ENCODE measurements at places on chromosomes 6 and 20. TPM values are rescaled to one million over a fixed set of nuclear protein-coding genes. Genes with fewer than 3 reads are reported as not detected.

- no peak overlapping the region for H3K4me3 ChIP-seq
- no peak for DNase-seq
- H3K27me3 ChIP-seq, result peaks cover 3% of the 10 kb centered on the region
- no peak overlapping the region for H3K27ac ChIP-seq
- H3K36me3 ChIP-seq, result no peaks in the 10 kb centered on the region
Observed at GRCh38 chr20:21026951-21027350, 79.2 kb downstream of the LINC00237 start.

Gene SSTR4
- not detected for total RNA-seq

DNA sequence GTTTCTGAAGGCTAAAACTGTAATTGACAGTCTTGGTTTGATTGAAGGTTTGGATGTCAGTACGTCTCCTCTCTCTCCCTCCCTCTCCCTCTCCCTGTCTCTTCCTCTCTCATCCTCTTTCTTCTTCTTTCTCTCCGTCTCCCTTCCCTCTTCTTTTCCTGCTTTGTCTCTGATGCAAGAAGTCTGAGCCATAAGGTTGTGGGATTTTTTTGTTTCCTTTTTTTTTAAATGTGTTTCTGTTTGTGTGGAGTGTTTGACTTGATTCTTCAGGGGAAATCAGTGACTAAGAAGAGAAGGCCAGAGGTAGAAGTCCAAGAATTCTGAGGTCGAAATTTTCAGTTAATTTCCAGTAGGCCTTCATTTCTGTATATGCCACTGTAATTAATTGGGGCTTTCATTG lies 111.9 kb downstream of the FOXO3 start:
- DNase-seq, result no peak
- no peaks in the 10 kb centered on the region for H3K36me3 ChIP-seq
- no peaks in the 10 kb centered on the region for H3K27me3 ChIP-seq

Gene DNAH8
- total RNA-seq, result 0.16 TPM

GRCh38 chr6:144008120-144008811 lies at the start of gene PLAGL1:
TSS of gene PLAGL1 (minus strand) at chr6:144008259. CDS start at chr6:143948136, 60,123 bp downstream.
- peak within 1 kb of the TSS; percentile 59 for H3K4me3 ChIP-seq
- no peaks in the 10 kb centered on the region for H3K36me3 ChIP-seq
- DNase-seq, result peak; percentile 69
- H3K27me3 ChIP-seq, result no peaks in the 10 kb centered on the region
- H3K27ac ChIP-seq, result peak within 1 kb of the TSS; percentile 77

GRCh38 chr6:38509713-38510112 lies 130.0 kb downstream of the BTBD9 start:
- no peaks in the 10 kb centered on the region for H3K27me3 ChIP-seq
- H3K4me3 ChIP-seq, result no peak overlapping the region
- H3K4me1 ChIP-seq, result peaks cover 7% of the 10 kb centered on the region
- no peak for DNase-seq

DNA sequence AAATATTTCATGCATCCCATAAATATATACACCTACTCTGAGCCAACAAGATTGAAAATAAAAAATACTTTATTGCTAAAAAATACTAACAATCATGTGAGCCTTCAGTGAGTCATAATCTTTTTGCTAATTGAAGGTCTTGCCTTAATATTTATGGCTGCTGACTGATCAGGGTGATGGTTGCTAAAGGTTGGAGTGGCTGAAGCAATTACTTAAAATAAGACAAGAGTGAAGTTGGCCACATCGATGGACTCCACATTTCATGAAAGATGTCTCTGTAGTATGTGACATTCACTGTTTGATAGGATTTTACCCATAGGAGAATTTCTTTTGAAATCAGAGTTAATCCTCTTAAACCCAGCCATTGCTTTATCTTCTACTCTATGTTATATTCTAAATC lies 11.1 kb downstream of the TRDN start:
- no peak overlapping the region for H3K27ac ChIP-seq
- no peaks in the 10 kb centered on the region for H3K36me3 ChIP-seq
- no peak for DNase-seq
- H3K27me3 ChIP-seq, result no peaks in the 10 kb centered on the region

DNA sequence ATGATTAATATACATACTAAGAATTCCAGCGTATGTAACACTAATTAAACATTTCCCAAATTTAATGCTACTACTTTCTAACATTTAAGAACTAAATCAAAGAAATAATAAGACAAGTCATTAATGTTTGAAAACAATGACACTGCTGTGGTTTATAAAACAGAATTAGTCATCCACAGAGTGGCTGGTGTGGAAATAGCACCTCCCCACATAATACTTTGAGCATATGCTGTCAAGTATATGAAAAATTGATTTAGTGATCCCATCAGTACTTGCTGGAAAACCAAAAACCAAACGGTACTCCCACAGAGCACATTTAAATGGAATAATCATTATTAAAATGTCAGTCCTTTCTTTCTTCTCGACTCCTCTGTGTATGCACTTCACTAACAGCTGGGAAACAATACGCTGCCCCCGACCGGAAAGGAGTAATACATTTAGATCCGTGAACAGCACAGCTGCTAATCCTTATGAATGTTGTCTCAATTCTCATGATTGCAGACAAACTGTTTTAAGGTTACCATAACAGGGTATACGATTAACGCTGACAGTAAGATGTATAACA lies 78.4 kb downstream of the PREP start:
- no peak for DNase-seq
- H3K27ac ChIP-seq, result no peak overlapping the region
- no peak overlapping the region for H3K4me3 ChIP-seq

Measured in transverse colon (tissue), 4 donors.